Activated CD8-positive, alpha-beta memory T cell treated with anti-CD3 and anti-CD28 coated beads, Interleukin-2, amount 10 ng/mL, durations not matched to agents 7 days and 5 days (primary cell): ENCODE measurements at places on chromosomes 2 and 18. TPM values are rescaled to one million over a fixed set of nuclear protein-coding genes. Genes with fewer than 3 reads are reported as not detected.

DNA sequence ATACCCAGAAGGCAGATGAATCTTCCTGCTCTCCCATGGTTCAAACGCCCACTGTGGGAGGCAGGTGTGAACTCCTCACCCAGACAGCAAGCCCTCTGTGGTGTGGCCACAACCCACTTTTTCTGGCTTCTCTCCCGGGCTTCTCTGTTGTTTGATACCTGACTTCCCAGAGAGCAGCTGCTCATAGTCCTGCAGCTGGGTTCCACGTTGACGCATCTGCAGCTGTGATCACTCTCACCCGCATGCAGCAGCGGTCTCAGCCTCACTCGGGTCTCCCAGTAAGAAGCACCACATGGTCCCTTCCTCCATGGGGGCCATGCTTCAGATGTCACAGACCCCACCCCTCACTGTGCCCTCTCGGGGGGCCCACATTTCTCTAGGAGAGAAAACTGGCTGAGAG, 3.5 kb downstream of the ASPRV1 start:
- peaks cover 9% of the 10 kb centered on the region for H3K4me1 ChIP-seq

The PAPOLG gene
- 19.7 TPM for total RNA-seq

DNA sequence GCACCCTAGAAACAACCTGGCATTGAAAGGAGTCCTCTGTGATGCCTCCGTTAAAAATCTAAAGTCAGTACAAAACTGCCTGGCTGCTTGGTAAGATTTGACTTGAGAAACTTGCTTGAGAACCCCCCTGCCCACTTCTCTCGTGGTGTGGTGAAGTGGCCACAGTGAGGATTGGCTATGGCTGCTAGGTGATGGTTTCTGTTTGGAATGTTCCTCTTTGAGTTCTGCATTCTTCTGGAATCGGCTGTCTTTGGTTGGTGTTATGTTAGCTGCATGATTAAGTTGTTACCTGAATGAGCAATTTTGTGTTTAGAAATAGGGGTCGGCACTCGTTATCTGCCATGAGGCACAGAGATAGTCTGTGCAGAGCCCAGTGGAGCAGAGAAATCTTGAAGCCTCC, 21.7 kb upstream of the SAG start:
- H3K4me1 ChIP-seq = peaks cover 3% of the 10 kb centered on the region
- DNase-seq = no peak
- peaks cover 62% of the 10 kb centered on the region for H3K36me3 ChIP-seq
- no peaks in the 10 kb centered on the region for H3K27me3 ChIP-seq
- no peak overlapping the region for H3K4me3 ChIP-seq
- no peak overlapping the region for H3K27ac ChIP-seq

DNA sequence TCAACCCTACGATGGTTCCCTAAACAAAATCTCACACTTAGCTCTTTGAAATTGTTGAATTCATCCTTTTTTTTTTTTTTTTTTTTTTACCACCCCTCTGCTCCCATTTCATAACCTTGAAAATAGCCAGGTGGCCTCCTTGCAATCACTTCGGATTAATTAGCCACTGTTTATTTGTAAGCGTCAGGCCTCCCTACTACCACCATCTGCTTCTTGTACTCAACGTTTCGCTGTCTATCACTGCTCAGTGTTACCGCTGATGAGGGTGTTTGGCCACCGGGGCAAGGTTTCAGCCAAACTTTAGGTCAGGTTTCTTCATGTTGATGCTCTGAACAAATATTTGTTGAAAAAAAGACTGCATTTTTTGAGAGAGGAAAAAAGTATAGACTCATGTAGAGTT, 183.2 kb downstream of the EPHA4 start:
- H3K4me3 ChIP-seq = no peak overlapping the region
- peaks cover 3% of the 10 kb centered on the region for H3K4me1 ChIP-seq
- no peak for DNase-seq
- peaks cover 2% of the 10 kb centered on the region for H3K27me3 ChIP-seq

GRCh38 chr18:78978349-78979055, 1.1 kb upstream of the SALL3 start:
- no peak for DNase-seq
- peak overlapping the region; percentile 63 for H3K27ac ChIP-seq

- no peaks in the 10 kb centered on the region for H3K36me3 ChIP-seq
- no peak overlapping the region for H3K27ac ChIP-seq
- no peaks in the 10 kb centered on the region for H3K27me3 ChIP-seq
- no peak for DNase-seq
These were observed 47.4 kb downstream of the PSMG2 start for GRCh38 chr18:12750076-12750714.

DNA sequence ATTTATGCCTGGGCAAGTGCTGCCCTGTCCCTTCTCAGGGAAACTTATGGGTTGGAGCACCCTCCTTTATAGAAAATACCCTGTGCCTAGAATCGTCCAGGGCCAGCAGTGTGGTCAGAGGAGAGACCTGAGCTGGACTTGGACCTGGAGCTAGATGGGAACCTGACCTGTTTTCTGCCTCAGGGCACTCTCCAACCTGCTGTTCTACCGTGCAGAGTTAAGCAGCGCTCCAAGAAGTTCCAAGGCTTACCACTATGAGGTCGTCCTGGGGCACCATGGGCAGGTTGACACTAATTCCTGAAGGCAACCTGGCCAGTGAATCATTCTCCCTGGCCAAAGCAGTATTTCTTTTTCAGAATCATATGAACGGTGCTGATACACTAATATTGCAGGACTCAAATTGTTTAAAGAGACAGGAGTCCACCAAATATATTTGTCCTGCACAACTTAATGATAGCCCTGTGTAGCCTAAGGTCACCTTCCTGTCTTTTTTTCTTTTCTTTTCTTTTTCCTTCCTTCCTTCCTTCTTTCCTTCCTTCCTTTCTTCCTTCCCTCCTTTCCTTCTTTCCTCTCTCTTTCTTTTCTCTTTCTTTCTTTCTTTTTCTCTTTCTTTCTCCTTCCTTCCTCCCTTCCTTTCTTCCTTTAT, 455.4 kb upstream of the HNMT start:
- H3K27me3 ChIP-seq = no peaks in the 10 kb centered on the region
- no peaks in the 10 kb centered on the region for H3K36me3 ChIP-seq
- DNase-seq = no peak
- H3K4me3 ChIP-seq = no peak overlapping the region
- H3K4me1 ChIP-seq = no peaks in the 10 kb centered on the region

DNA sequence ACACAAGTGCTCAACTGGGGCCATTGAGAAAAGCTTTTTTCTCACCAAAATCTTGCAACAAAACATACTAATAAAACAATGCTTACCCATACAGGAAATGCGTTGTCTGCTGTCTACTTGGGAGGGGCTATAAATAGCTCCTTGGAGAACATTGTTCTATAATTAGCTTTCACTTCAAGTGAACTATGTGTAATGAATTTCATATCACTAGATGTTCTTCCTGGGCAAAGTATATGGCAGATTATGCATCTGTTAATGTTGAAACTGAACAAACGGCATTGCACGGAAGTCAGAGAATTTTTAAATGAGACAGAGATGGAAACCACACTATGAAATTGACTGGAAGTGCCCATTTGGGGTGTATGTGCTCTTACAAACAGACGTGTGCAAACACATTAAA, 6.4 kb upstream of the NPAS2 start:
- H3K27ac ChIP-seq = no peak overlapping the region
- DNase-seq = no peak
- no peaks in the 10 kb centered on the region for H3K36me3 ChIP-seq

The TTR gene
- not detected for total RNA-seq

DNA sequence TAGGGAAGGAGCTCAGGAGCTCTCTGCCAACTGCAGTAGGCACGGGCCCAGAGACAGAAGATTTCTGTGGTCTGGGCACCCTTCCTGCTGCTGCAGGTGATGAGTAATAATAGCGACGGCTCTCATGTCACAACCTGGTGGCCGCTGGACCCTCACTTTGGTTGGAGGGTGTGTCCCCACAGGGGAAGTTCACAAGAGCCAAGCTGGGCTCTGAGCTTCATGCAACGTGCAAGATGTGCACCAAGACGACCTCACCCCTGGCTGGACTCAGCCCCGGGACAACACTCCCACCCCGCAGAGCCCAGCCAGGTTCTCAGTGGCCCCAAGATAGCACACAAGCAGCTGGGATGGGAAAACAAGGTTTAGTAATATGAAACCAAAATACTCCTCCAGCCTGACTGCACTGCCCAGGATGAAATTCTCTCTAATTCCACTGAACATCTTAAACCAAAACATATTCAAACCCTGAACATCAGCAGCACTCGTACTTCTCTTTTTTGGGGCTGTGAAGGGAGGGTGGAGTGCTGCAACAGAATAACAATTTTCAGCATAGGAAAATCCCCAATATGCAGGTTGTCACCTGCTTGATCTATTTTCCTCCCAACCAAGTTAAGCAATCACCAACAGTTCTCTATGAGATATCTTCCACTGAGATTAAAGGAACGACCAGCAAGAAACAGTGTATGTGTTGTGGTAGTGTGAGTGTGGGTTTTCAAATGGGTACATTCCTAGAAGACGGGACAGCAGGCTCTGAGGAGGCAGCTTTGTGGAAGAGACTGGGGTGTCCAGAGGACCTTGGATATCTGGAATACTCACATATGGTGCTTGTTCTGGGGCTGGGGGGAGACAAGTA, 26.5 kb downstream of the BCL2 start:
- no peaks in the 10 kb centered on the region for H3K27me3 ChIP-seq
- peak overlapping the region; percentile 67 for H3K27ac ChIP-seq
- peaks cover 72% of the 10 kb centered on the region for H3K4me1 ChIP-seq
- H3K4me3 ChIP-seq = peak overlapping the region; percentile 25
- H3K36me3 ChIP-seq = peaks cover 71% of the 10 kb centered on the region

- H3K27me3 ChIP-seq = no peaks in the 10 kb centered on the region
- peaks cover 82% of the 10 kb centered on the region for H3K4me1 ChIP-seq
- H3K4me3 ChIP-seq = peak overlapping the region; percentile 73
- DNase-seq = peak; percentile 59
- peak overlapping the region; percentile 91 for H3K27ac ChIP-seq
- H3K36me3 ChIP-seq = peaks cover 36% of the 10 kb centered on the region
These were observed 34.3 kb downstream of the LPIN2 start for GRCh38 chr18:2978661-2979106.

The IL1R1 gene
- 0.40 TPM for total RNA-seq

The AAMP gene
- total RNA-seq = 49.5 TPM

DNA sequence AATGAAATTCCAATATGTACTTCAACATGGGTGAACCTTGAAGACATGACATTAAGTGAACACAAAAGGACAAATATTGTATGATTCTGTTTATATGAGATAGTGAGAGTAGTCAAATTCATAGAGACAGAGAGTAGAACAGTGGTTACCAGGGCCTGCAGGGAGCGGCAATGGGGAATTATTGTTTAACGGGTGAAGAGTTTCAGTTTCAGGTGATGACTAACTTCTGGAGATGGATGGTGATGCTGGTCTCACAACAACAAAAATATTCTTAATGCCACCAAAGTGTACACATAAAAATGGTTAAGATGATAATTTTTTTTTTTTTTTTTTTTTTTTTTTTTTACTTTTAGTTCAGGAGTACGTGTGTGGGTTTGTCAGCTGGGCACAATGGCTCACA, 109.4 kb upstream of the TMEM200C start:
- H3K4me3 ChIP-seq = no peak overlapping the region
- peak overlapping the region; percentile 54 for H3K27ac ChIP-seq
- H3K27me3 ChIP-seq = peaks cover 2% of the 10 kb centered on the region
- DNase-seq = peak; percentile 43
- peaks cover 9% of the 10 kb centered on the region for H3K4me1 ChIP-seq

DNA sequence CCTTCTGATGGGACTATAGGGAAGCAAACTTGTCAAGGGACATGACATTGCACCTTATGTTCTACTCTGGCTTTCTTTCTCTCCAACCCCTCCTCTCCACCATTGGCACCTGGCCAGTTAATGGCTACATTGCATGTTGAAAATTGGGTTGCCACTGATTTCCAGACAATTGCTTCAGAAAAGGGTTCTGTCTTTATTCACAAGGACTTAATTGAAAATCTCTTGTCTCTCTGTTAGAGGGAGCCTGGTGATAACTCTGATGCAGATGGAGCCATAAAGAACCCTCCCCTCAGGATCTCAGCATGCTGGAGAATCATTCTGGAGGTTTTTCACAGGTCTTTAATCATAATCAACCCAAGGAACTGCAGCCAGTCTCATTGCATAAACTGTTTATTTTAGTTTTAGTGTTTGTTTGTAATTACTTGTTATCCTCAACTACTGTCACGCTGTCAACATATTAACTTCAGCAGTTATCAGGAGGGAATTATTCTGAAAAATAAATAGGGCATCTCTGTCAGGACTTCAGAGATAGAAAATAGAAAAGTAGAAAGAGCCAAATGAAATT, 316.8 kb downstream of the RIT2 start:
- no peaks in the 10 kb centered on the region for H3K4me1 ChIP-seq
- no peak overlapping the region for H3K4me3 ChIP-seq
- H3K27me3 ChIP-seq = no peaks in the 10 kb centered on the region
- no peak overlapping the region for H3K27ac ChIP-seq
- DNase-seq = no peak

The CTNNA2 gene
- total RNA-seq = not detected

The CHRNG gene
- total RNA-seq = not detected

DNA sequence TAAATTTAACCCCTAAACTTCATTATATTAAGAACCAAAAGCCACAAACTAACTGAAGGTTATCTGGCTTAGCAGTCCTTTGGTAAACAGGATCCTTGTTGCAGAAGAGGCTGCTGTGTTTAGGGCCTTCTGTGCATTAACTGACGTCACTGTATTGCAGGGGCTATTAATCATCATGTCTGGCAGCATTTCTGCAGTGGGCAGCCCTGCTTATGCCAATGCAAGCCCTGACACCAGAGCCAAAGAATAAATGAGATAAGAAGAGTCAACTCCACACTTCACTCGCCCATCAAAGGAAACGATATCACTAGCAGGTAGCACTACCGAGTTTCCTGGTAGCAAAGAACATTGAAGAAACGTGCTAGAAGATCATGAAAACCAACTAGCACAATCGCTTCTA, 110.6 kb downstream of the PLEKHM3 start:
- H3K4me3 ChIP-seq = no peak overlapping the region
- no peak for DNase-seq
- no peak overlapping the region for H3K27ac ChIP-seq
- no peaks in the 10 kb centered on the region for H3K4me1 ChIP-seq
- peaks cover 3% of the 10 kb centered on the region for H3K36me3 ChIP-seq

The IL37 gene
- total RNA-seq = not detected

GRCh38 chr2:126935774-126936173, 37.1 kb downstream of the TEX51 start:
- no peak overlapping the region for H3K4me3 ChIP-seq
- peaks cover 16% of the 10 kb centered on the region for H3K27me3 ChIP-seq
- H3K36me3 ChIP-seq = no peaks in the 10 kb centered on the region
- no peaks in the 10 kb centered on the region for H3K4me1 ChIP-seq

The C1QL2 gene
- not detected for total RNA-seq

The KCNG3 gene
- not detected for total RNA-seq

GRCh38 chr2:172253190-172254052, 150.7 kb upstream of the DLX2 start:
- DNase-seq = peak; percentile 67
- no peak overlapping the region for H3K27ac ChIP-seq
- peaks cover 13% of the 10 kb centered on the region for H3K27me3 ChIP-seq
- peaks cover 45% of the 10 kb centered on the region for H3K4me1 ChIP-seq
- no peaks in the 10 kb centered on the region for H3K36me3 ChIP-seq

The C2orf76 gene
- 9.9 TPM for total RNA-seq

The CD226 gene
- 95.4 TPM for total RNA-seq

GRCh38 chr18:27582760-27583412, 397.8 kb upstream of the CHST9 start:
- H3K36me3 ChIP-seq = no peaks in the 10 kb centered on the region
- no peak overlapping the region for H3K27ac ChIP-seq
- H3K4me1 ChIP-seq = no peaks in the 10 kb centered on the region
- DNase-seq = no peak
- H3K4me3 ChIP-seq = no peak overlapping the region
